CMK (cell line): ENCODE measurements at places on chromosomes 5 and 9.

DNA sequence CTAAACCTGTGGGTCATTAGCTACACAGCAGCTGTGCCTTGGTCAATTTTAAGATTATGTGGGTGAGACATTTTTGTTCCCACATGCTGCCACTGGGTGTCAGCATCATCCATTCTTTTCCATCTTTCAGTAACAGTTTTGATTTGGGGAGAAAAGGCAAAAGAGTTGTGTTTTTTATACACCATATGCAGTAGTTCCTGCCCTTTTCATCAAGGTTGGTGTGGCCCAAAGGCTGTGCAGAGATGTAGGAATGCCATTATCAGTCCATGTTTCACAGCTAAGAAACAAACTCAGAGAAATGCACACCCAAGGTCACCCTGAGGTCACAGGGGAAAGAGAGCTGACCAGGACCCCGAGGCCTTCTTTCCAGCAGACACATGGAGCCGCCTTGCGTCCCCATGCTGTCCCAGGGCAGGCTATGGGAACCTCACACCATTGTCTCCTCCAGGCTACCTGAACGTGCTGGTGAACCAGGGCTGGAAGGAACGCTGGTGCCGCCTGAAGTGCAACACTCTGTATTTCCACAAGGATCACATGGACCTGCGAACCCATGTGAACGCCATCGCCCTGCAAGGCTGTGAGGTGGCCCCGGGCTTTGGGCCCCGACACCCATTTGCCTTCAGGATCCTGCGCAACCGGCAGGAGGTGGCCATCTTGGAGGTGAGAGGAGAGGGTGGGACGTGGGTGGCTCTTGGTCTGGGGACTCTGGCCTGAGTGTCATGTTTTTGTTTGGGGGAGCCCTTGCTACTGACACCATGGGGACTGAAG is 27.8 kb upstream of the GRPEL2 start:
- no peak for DNase-seq

DNA sequence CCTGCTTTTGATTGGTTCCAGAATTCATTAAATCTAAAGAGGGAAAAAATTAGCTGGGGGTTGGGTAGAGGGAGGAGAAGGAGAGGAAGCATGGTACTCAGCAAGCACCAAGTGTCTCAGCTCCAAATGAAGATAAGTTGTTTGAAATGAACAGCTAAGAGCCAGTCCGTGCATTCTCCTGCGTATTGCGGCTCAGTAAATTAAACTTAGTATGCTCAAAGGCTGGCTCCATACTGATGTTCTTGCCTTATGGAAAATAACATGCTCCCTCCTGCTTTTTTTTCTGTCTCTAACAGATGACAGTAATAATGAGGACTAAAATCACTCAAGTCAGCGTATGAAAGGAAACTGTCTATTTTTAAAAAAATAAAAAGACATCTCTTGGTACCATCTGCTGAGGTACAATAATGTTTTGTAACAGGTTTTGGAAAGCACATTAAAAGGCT is 161.0 kb downstream of the SPATA31D1 start:
- no peak for DNase-seq

DNA sequence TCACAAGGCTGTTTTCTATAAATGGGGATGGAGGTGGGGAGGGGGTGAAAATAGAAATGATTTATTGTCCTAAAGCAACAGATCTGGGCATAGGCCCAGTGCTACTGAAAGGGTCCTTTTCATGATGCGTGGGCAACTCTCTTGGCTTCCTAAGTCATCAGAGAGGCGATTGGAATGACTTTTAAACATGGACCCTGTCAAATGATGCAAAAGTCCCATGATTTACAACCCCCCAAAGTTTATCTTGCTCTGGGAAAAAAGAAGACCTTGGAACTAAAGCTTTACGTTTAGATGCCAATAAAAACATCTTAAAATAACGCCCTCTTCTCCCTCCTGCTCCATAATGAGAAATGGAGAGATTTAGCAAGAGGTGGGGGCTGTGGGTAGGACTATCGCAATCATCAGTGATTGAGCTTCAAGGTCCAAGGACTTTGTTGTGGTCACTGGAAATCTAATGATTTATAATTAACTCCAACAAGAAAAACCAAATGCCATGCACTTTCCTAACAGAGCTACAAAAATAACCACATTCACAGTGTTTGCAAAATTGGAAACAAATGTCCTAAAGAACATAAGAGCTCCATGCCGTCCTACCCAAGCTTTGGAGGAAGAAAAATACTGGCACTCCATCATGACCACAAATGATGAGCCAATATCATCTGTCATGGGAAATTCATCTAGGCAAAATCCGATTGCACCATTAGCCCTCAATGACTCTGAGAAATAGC is 167.5 kb upstream of the CLINT1 start:
- no peak for DNase-seq

DNA sequence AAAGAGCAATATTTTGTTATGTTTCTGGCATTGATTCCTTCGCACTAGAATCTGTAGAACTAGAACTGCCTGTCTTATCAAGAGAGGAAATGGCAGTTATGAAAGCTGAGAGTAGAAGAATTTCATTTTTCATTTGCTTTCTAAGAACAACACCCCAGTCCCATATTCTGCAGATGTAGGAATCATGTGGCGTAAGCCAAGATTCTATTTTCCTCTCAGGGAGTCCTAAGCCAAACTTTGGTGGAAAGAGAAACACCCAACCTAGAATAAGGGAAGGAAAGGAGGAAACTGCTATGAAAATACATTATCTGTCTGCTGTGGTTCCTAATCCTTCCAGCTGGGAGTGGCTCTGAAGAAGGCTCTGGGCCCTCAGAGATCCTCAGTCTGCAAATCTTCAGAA is 1176.9 kb upstream of the C9orf72 start:
- no peak for DNase-seq

- DNase-seq: no peak
These were observed 162.1 kb downstream of the CWC27 start for GRCh38 chr5:64930672-64931318.

DNA sequence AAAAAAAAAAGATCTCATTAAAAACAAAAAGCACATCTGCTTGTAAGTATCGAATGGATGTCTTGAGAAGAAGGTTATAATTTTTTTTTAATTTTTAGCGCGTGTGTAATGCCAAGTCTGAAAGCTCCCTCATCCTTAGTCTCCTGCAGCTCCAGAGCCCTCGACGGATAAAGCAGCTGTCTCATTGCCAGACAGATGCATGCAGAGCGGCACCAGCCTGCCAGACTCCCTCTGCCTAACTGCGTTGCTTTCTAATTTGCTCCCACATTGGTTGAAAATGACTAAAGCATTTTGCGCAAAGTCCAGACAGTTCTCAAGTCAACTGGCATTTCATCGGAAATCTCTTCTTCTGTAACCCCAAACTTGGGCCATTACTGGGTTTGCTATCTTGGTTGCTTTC is 29.4 kb downstream of the OLFM1 start:
- DNase-seq: no peak

- DNase-seq: no peak
These were observed 1.3 kb downstream of the TNPO1 start for GRCh38 chr5:72817671-72818266.

DNA sequence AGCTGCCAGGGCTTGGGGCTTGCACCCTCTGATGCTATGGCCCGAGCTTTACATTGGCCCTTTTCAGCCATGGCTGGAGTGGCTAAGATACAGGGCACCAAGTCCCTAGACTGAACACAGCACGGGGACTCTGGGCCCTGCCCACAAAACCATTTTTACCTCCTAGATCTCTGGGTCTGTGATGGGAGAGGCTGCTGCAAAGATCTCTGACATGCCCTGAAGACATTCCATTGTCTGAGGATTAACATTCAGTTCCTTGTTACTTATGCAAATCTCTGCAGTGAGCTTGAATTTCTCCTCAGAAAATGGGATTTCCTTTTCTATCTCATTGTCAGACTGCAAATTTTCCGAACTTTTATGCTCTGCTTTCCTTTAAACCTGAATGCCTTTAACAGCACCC is 337.0 kb upstream of the SMC2 start:
- DNase-seq: no peak

DNA sequence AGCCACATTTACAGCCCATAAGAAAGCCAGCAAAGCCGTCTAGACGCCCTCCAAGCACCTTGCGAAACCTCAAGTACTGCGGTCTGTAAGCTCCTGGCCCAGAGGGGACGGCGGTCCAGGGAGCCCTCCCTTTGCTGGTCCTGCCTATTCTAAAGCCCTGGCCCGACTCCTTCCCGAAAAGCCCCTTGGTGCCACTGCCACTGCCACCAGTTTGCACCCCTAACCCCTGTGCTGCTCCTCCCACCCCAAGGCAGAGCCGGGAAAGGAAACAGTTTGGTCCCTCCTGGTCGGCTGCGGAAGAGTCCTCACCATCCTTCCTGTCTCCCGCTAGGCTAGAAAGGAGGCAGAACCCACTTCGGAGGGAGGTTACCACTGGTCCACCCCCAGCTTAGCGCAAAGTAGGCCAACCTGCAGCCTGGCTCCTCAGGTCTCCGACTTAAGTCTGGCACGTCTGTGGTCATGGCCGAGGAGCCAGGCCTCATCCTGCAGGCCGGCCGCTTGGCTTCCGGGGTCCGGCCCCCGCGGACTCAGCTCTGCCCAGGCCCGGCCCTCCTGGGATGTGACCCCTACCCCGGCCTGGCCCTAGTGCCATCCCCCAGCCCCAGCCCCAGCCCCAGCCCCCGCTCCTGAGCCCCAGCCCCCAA is 916 bp downstream of the TOR1A start:
- no peak for DNase-seq

DNA sequence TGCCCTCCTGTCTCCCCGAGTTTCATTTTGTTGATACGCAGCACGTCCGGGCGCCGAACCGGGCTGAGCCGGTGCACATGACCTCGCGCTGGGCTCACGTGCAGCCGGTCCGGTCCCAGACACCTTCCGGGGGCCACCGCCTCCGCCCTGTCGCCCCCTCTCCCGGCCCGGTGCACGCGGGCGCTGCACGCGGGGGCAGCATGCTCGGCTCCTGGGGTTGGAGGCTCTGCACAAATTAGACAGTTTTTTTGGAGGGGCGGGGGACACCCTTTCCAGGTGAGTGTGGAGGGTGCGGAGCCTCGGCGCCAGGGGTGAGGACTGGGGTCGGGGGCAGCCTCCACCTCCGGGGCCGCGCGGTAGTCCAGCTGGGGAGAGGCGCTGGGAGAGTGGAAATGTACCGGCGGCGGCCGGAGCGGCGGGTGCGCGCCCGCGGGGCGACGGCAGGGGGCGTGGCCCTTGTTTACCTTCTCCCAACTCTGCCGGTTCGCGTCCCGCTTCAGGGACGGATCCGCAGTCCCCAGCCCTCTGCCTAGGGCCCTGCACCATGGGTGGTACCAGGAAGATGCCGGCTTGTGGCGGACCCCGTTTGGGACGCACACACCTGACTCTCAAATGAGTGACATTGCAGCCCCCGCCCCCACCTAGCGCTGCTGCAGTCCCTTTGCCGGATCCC is 1.1 kb downstream of the JADE2 start:
- peak; percentile 47 for DNase-seq

DNA sequence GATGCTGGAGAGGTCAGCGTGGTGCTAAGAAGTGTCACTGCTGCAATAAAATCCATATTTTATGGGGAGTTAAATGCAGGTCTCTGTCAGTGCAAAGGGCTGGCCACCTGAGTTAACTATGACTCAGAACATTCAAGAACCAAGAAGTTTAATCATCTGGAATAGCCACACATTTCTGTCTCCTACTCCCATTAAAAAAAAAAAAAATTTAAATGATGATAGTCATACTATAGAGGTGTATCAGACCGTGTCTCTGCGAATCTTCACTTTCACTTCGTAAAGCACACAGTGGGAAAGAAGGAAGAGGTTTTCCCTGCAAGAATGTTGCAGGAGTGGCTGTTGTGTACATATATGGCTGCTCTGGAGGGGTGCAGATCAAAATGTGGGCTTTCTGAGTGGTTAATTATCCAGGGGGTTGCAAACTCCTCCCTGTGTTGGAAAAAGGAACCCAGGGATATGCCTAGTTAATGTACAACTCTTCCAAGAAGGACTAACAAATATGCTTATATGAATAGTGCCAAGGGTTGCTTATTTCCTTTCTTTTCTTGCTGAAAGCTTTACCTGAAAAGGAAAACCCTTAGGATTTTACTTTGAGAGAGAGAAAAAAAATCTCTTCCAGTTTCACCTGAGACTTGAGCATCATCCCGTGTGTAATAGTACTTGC is 1.5 kb downstream of the CDH6 start:
- DNase-seq: no peak

DNA sequence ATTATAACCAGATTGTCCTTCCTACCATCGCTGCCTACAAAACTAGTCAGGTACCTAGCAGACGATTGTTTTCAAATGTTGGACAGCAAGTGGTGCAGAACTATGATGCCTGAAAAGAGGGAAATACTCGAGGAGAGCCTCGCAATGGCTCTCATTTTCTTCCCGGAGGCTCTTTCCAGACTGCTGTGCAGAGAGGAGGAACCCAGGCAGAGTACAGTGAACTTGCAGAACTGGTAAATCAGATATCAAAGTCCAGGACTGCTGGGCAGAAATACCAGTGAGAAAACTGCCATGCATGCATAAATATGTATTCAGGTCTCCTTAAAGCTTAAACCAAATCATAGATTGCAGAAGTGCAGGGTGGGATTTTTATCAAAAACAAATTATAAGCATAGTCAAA is 26.4 kb upstream of the UGT3A1 start:
- no peak for DNase-seq

GRCh38 chr9:2663461-2664173 is 42.0 kb downstream of the VLDLR start:
- DNase-seq: no peak

GRCh38 chr9:14441976-14442651 is 128.2 kb upstream of the NFIB start:
- DNase-seq: no peak

GRCh38 chr5:165370794-165371193 is 1865.4 kb downstream of the MAT2B start:
- no peak for DNase-seq
